ENCODE measurements at places on chromosomes 13 and 19. TPM values are rescaled to one million over a fixed set of nuclear protein-coding genes. Genes with fewer than 3 reads are reported as not detected.

GRCh38 chr19:16861834-16862233, 27.0 kb upstream of the F2RL3 start:
- no peak for DNase-seq

DNA sequence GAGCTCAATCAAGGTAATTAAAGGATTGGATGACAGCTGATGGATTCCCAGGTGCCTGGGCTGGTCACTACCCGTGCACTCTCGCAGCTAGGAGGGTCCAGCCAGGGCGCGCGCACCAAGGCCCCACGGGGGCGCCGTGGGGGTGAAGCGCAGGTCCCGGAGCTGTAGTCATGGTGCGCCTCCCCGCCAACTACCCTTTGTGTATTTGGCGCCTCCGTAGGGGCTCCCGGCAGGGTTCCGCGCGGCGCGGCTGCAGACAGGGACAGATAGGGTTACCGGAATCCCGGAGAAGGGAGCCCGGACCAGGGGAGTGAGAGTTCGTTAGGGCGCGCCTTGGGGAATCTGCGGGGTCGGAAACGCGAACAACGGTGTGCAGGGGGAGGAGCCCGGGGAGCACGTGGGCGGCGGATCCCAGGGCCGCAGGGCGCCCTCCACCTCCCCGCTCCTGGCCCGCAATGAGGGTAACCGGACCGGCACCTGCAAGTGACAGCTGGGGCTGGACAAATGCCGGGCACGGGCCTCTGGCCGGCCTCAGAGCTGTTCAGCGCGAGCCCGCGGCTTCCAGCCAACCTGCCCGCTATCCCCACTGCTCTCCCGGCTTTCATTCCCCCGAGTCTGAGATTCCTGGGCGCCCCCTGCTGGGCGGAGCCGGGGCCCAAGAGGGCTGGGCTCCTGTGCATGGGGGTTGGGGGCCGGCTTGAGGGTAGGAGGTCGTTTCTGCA, 3.4 kb upstream of the PRAM1 start:
- peak; percentile 71 for DNase-seq

FGF14 gene
- not detected for total RNA-seq

DNA sequence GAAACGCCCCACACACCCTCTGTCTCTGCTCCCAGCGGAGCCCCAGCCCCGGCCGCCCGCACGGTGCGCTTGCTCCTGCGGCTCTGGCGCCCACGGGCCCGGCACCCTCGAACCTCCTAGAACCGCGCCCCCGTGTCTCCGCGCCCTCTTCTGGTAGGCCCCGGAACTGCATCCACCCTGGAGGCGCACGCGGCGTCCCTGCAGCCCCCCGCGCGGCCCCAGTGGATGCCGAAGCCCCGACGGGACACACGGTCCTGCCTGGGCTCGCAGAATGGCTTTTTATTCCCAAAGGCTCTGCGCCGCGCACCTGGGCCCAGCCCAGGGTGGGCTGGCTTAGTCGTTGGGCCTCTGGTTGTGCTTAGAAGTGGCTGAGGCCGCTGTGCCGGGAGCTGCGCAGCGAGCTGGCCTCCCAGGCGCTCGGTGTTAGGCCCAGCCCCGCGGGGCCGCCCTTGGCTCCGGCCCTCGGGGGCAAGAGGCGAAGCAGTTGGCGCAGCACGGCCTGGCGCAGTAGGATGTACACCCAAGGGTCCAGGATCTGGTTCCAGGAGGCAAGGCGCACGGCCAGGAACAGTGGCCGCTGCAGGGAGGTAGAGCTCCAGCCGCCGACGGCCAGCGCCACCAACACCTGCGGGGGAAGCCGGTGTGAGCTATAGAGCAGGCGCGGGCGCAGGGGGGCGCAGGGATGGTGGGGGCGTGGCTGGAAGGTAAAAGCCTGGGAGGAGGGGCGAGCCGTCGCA, 2.8 kb downstream of the PTGER1 start:
- peak; percentile 86 for DNase-seq

SYNE4 gene
- total RNA-seq = 0.99 TPM

GRCh38 chr13:60448907-60449510, 52.0 kb downstream of the TDRD3 start:
- DNase-seq = no peak

GRCh38 chr13:65154661-65155447, 2075.3 kb downstream of the PCDH9 start:
- DNase-seq = no peak
